T-helper 9 cell (primary cell): ENCODE measurements at places on chromosomes 5 and 9.

DNA sequence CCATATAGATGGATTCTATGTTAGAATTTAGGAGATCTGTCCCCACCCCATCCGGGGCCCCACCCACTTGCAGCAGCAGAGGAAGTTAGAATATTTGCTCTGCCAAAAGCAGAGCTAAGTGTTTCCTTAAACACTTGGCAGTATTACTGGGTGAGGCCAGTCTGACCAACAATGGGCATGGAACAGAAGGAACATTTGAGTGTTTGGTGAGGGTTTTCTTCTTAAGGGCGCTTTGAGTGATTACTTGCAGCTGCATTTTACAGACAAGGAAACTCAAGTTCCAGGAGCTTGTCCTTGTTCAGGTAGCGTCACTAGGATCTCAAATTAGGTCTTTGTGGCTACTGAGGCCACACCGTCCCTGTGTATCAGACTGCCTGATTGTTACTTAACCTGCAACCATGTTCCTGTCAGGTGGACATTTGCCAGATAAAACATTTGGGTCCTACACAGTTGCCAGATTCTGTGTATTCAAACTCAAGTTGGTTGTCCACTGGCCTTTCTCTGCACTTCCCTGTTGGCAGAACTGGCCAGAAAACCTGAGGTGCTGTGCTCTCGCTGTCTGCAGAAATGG lies 59.3 kb downstream of the SLC46A2 start:
- DNase-seq = no peak

DNA sequence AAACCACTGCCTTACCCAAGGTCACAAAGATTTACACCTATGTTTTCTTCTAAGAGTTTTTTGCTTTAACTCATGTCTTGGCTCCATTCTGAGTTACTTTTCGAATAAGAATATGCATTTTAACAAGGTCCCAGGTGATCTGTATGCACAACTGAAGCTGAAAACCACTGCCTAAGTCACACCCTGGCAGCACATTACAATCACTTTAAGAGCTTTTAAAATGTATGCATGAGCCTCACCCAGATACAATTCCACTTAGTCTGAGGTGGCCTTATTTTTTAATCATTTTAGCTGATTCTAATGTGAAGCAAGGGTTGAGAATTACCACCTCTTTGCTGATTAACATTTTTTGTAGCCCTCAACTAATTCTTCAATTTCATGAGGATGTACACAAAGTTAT lies 29.5 kb downstream of the IDNK start:
- no peak for DNase-seq

DNA sequence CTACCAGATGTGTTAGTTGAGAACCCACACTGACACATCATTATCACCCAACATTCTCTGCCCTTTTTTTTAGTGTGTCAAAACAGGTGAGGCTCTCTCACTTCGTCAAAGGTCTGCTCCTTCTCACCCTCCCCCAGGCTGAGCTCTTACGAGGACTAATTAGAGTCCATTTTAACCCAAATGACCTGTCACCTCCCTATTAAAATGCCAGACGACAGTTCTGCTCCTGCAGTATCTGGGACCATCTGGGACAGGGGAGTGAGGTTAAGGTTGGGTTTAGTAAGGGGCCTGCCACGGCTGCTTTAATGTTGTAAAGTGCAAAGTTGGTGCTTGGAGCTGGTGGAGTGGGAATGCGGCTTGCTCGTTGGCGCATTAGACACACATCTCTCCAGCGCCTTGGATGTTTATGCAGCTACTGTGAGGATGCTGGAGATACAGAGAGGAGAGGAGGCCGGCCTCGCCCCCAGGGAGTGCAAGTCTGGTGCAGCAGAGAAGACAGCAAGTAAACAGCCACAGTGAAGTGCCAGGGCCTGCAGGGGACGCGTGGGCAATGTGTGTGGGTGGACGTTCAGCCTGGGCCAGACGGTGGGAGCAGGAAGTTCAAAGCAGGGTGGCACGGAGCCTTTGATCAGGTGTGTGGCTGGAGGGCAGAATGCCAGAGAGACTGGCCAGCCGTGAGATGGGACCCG lies 96.2 kb downstream of the C9orf50 start:
- no peak for DNase-seq

- DNase-seq = no peak
These were observed 820 bp upstream of the CFAP90 start for GRCh38 chr5:7851617-7852289.

DNA sequence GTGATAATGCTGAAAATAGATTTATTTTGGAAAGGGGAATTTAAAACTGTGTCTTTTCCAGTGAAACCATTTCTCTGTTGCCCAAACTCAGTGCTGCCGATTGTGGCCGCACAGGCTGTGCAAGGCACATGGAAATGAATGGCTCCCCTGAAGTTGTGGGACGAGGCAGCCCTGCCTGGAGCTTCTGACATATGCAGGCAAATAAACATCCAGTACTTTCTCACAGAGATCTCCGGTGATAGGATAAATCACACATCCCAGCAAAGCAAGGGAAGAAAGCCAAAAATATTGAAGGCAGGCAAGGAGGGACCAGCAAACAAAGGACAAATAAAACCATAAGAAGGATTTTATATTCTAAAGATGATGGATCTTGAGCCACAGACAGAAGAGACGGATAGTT lies 464.5 kb downstream of the MTRR start:
- DNase-seq = no peak

DNA sequence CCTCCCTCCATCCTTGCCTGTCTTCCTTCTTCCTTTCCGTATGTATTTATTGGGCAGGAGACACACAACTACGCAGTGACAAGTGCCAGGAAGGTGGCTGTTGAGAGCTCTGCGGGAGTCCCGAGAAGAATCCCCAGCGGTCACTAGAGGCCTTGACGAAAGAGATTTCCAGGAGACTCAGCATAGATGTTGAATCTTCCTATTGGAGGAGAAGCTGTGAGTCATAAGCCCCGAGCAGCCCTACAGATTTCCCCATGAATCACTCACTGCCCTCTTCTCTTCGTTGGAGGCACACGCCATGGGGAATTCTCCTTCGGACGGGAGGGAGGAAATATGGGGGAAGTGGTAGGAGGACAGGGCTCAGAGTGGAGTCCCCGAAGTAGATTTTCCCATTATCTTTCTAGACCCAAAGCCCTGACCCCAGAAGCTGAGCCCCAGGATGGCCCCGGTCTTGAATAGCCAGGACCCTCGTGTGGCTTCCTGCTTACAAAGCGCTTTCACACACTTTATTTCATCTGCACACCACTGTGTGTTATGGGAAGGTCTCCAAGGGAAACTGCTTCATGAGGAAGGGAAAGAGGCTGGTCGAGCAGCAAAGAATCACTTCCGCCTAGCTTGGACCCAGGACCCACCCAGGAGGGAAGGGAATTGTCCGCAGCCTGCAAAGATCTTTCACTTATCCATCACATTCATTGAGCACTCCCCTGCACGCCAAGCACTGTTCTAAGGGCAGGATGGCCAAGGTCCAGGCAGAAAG lies 12.7 kb downstream of the DUSP1 start:
- DNase-seq = no peak

DNA sequence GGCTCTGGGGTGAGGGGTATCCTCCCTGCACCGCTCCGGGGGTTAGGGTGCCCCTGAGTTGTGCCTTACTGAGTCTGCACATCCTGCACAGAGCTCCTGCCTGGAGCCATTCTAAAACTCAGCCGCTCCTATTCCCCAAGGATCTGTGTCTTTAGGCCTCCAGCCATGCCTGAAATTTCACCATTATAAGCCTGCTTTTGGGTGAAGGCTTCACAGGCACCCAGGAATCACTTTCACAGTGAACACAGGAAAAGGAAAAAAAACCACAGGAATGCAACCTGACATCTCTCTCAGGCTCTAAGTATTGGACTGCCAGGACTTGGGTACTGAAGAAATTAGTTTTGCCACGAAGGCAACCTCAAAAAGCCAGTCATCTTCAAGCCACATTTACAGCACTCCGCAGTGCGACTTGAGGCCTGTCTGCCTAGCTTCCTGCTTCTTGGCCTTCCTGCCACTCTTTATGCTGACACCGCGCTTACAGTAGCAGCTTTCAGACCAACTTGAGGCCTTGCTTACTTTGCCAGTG lies 30.9 kb downstream of the GALNT10 start:
- peak; percentile 37 for DNase-seq

DNA sequence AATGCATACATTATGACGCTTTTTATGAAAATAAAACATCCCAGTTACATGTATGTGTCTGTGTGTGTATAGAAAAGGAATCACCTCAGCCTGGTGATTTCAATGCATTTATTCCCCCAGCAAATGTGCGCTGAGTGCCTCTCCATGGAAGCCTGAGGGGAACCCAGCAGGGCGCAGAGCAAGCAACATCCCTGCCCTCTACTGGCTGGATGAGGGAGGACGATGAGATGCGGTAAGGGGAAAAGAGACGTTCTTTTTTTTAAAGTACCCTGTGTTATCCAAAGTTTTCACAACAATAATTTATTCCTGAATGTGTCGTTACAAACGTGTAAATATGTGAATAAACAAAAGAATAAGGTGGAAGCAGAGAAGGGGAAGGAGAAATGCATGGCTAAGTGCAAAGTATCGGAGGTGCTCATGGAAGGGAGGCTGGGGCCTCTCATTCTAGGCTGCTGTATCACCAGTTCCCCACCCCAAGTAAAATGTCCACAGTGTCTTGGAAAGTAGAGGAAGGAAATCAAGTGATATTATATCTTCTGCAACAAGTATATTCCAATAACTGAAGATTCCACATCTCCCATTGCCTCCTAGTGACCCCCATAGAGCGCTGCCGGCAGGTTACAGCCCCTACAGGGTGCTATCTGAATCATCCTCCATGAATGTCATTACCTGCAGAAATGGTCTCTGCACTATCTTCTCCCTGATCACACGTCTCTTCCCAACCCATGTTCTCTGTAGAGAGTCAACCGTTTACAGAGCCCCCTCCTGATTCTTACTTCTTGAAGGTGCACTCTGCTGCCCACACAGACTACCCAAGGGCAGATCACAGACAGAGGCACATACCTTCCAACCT lies 13.0 kb upstream of the ABLIM3 start:
- DNase-seq = no peak

DNA sequence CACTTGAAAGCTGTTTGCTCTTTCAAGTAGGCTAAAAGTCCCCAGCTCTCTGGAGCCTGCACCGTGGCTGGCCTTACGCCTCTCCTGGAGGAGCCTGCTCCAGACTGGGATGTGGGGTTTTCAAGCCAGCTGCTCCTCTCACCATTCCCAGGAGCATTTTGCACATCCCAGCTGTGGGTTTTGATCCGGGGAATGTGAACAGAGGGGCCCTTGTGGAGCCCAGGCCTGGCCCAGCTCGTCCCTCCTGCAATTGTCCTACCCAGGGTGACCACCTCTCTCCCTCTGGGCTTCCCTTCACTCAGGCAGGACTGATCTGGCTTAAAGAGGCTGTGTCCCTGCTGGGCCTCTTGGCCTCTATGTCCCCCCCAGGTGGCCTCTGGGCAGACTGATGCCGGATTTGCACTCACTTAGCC lies 32.5 kb upstream of the TIFAB start:
- DNase-seq = no peak
